ENCODE measurements at places on chromosomes 12 and 14.
A peak's percentile ranks its signal among the peaks of the same experiment; 100 is the strongest.

- no peak for DNase-seq
These were observed 55.7 kb downstream of the METTL25 start for GRCh38 chr12:82414044-82414443.

GRCh38 chr12:117514016-117514415 is 152.6 kb upstream of the NOS1 start:
- DNase-seq = no peak

- no peak for DNase-seq
These were observed 398.2 kb upstream of the PDE3A start for GRCh38 chr12:19970116-19970515.

GRCh38 chr14:85702191-85702590 is 172.2 kb downstream of the FLRT2 start:
- no peak for DNase-seq

- DNase-seq = no peak
These were observed 544.4 kb upstream of the TMEM132C start for GRCh38 chr12:127722611-127723010.

GRCh38 chr14:101077481-101078074 is 174.1 kb upstream of the RTL1 start:
- DNase-seq = no peak

DNA sequence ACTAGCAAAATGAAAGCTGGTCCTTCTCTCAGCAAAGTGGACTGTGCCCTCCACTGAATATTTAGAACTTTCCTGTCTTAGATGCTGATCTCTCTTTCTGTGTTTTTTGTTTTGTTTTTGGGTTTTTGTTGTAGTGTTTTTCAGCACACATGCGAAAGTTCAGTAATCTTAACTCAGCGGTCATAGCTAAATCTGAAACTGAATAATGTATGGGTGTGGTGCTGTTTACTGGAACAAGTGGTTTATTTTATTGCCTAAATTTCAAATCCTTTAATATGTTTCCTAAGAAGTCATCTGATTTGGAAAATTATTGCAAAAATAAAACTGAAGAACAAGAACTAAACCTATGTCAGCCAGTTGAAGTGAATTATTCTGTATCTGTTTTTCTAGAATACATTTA is 116.0 kb upstream of the LRIG3 start:
- DNase-seq = no peak

DNA sequence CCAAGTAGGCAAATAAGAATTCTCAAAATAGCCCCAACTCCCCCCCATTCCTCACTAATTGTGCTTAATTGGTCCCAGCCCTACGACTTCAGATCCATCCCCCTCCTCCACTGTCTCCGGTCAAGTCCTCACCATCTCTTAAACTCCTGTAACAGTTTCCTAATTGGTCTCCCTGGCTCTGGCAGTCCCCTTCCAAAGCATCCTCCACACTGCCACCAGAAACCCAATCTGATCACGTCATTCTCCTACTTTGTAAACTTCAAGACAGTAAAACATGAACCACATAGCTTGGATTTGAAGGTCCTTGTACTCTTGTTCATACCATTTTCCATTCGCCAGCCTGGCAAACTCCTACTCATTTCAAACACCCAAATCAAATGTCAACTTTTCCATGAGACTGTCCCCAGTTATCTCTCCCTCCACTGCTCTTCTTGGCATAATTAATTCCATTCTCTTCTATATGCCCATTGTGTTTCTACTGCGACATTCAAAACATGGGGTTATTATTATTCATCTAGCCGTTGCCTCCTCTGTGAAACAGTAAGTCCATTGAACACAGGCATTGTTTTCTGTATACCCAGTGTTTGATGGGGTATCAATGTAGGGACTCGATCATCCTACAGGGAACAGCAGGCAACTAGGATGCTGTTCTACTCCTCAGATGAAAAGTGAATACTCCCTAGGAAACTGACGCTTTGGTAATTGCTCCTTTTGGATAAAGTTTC is 104.6 kb downstream of the EGLN3 start:
- DNase-seq = no peak

GRCh38 chr14:105527826-105528585 is 1.6 kb downstream of the TMEM121 start:
- peak; percentile 50 for DNase-seq

GRCh38 chr12:68223067-68223747 is 2.4 kb downstream of the IL26 start:
- DNase-seq = peak; percentile 44

DNA sequence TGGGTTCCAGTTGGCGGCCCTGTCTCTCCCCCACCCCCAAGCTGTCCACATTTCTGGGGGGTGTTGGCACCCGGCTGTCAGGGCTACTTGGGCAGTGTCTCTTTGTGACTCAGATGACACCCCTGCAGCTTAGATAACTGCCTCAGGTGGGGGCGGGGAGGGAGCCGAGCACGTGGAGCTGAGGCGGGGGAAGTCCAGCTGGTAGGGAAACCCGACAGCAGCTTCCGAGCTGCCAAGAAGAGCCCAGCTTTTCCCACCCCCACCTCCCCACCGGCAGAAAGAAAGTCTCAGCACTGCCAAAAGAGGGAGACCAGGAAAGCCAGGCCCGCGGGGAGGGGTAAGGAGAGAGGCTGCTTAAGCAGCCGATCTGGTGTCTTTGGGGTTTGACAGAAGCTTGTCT is 1.4 kb downstream of the LRTM2 start:
- no peak for DNase-seq

GRCh38 chr12:46237371-46238045 is 31.3 kb downstream of the SLC38A1 start:
- DNase-seq = peak; percentile 20

- no peak for DNase-seq
These were observed 372.1 kb upstream of the FAR2 start for GRCh38 chr12:28776913-28777422.

GRCh38 chr12:7678744-7679143 is 13.0 kb upstream of the APOBEC1 start:
- DNase-seq = peak; percentile 63

- DNase-seq = no peak
These were observed 16.5 kb downstream of the PRKCH start for GRCh38 chr14:61337893-61338292.

DNA sequence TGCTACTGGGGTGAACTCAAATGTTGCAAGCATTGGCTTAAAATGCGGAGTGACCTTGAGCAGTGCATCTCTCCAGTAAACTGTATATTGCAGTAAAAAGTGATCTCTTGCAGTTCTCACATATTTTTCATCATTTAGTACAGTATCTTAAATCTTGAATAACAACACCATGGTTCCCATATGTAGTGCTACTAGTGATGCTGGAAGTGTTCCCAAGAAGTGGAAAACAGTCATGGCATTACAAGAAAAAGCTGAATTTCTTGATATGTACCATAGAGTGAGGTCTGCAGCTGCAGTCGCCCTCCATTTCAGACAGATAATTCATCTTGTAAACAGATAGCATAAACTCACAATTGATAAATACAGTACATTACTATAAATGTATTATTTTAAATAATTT is 42.9 kb upstream of the TSPAN8 start:
- DNase-seq = no peak

DNA sequence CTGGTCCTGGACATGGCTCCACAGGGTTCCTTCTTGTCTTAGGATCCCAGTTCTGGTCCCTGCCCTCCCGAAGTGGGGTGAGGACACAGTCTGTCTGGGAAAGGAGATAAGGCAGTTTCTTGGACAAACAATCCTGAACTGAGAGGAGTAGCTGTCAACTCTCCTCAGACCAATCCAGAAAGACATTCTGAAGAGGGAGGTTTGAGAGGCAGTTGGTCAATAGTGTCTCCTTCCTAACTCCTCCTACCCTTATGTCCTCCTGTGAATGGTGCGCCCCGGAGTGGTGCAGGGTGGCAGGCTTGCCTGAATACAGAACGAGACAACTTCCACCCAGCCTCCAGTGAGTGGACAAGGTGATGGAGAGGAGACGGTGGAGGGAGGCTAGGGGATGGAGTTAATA is 15.4 kb upstream of the ASIC1 start:
- DNase-seq = no peak

DNA sequence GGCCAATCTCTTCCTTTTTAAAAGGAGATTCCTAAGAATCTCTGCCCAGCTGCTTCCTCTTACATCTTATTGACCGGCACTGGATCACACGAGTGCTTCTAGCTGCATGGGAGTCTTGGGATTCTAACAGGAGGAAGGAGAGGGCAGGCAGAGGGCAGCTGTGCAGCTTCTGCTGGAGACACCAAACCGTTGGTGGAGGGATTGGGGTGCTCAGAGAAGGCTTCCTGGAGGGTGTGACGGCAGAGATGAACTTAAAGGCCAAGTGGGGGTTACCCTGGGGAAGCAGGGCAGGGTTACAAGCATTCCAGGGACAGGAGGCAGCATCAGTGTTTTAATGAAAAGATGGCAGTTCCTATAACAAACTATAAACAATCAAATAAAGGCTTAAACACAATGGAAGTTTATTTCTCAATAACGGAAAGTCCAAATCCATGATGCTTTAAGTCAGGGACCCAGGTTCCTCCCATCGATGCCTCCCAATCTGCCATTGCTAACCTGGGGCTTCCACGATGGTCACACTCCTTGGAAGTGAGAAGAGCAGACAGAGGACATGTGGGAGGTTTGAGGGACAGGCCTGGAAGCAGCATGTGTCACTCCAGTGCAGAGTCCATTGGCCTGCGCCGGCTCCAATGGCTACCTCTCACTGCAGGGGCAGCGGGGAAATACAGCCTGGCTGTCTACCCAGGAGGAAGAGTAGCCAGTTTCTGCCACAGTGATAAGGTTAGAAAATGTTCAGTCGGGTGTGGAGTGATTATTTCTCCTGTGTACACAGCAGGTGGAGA is 53.1 kb upstream of the DDX11 start:
- DNase-seq = no peak

GRCh38 chr14:74891870-74892269 is 10.2 kb downstream of the DLST start:
- DNase-seq = no peak

- DNase-seq = no peak
These were observed 665.7 kb upstream of the TBX3 start for GRCh38 chr12:115349711-115350110.

- peak; percentile 73 for DNase-seq
These were observed 354.5 kb downstream of the NUAK1 start for GRCh38 chr12:105783983-105784947.

DNA sequence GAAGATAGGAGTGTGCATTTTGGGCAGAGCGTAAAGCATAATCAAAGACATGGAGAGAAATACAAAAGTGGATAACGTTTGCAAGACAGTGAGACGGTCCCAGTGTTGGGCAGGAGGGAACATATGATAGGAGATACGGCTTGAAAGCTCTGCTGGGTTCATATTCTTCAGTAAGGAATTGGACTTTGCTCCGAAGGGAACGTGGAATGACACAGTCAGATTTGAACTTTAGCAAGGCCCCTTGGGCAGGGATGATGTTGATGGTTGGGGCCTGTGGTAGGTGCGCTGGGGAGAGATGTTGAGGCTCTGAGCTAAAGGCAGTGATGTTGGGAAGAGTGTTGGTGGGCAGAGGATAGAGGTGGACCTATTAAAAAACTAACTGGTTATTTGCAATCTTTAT is 143.5 kb upstream of the TBX3 start:
- no peak for DNase-seq

- peak; percentile 82 for DNase-seq
These were observed 1.3 kb downstream of the BBS10 start for GRCh38 chr12:76346798-76347420.

DNA sequence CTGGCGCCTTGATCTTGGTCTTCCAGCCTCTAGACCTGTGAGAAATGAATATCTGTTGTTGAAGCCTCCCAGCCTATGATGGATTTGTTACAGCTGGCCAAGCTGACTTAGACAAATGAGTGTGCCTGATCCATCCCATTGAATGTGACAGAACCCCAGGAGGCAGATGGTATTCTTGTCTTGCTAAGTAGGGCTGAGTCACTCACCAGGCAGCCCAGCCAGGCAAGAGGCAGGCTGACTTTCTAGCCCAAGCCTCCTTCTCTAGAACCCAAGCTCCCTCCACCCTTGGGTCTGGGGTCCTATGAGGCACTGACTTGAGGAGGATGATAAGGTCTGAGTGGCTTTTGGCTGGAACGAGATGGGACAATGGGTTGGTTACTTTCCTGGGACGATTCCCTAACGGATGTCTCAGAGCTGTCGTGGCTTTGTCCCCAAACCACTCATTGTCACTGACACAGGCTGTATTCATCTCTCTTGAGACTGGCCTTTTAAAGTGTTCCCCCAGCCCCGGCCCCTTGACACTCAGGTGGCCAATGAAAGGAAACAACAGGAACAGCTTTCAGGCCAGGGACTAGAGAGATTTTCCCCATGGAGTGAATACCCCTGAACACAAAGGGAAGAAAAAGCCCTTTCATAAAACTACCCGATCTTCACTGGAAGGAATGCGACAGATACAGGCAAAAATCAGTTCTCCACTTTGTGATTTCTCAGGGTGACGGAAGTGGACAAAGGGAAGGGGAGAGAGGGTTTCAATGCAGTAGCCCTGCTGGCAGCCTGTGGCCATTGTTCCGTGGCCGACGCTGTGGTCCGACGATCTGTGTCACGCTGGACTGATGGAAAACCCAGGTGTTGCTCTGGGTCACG is 264.2 kb downstream of the AACS start:
- no peak for DNase-seq
